SJSA1 (cell line): ENCODE measurements at places on chromosomes 6 and 20. TPM values are rescaled to one million over a fixed set of nuclear protein-coding genes. Genes with fewer than 3 reads are reported as not detected.

- DNase-seq = no peak
These were observed 124.5 kb upstream of the SALL4 start for GRCh38 chr20:51926670-51927305.

- DNase-seq = no peak
These were observed 113.5 kb downstream of the FAXC start for GRCh38 chr6:99236010-99236409.

The EFCAB8 gene
- 0.06 and 0.08 TPM in 2 replicates for total RNA-seq

DNA sequence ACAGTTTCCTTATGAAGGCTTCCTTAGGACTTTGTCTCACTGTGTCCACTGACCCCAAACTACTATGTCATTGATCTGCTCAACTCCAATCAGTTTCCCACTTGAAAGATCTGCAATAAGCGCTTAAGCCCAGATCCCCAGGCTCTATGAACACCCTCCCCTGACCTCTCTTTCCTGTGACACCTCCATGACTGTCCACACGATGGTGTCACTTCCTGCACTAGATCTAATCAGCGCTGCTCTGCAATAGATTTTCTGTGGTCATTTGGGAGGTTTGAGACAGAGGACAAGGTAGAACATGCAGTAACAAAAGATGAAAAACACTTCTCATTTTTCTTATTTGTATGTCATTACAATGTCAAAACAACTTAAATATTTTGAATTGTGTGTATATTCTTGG is 304.6 kb upstream of the AGPAT4 start:
- no peak for DNase-seq

DNA sequence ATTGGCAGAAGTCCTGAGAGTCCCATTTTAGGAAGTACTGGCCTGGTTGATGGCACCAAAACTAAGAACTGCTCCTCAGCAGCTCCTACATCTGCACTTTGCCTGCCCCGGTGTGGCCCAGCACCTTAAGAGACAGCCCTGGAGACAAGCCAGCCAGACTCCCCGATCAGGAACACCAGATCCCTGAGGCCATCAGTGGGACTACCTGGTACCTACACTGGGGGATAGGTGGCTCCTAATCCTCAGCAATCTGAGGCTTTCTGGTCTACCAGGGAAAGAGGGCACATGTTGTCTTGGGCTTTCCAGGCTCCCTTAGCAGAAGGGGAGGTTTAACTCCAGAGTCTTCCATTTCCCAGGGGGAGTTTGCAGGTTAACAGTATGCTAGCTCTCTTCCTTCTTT is at the start of gene WFDC6:
Gene WFDC6, minus strand, starts transcription at position 101 of the 400 bp plus-strand sequence. Its CDS starts 75 bp downstream, at position 26.
- DNase-seq = no peak

GRCh38 chr6:69542494-69542893 is 254.3 kb downstream of the LMBRD1 start:
- DNase-seq = no peak

DNA sequence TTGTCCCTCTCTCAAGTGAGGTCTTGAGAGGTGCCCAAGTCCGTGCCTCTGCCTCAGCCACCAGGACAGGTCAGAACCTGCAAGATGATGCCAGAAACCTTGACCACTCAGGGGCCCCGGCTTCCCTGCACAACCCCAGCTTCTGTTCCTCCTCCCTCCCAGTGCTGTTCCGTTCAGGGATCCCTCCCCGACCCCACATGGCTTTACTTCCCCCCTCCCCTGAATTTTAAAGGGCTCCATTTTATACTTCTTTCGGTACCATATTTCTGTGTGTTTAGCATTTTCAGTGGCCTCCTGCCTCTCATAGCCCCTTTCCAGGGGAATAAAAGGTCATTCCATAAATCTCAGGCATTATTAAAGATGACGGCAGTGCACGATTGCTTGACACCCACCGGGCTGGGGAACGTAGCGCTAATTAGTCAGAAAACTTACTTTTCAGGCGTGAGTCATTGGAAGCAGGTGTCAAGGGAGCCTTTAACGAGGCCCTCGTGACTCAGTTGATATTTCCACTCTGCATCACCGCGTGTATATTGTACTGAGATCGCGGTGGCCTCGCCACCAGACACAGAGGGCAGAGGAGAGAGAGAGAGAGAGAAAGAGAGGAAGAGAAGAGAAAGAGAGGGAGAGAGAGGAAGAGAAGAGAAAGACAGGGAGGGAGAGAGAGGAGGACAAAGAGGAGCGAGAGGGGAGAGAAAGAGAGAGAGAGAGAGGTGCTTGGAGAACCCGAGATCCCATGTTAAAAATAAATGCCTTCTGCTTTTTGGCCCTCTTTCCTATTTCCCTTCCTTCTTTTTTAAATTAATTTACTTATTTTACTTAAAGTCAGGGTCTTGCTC is 21.3 kb downstream of the KCNG1 start:
- DNase-seq = no peak

- no peak for DNase-seq
These were observed 26.5 kb downstream of the PDE10A start for GRCh38 chr6:165636402-165637048.

DNA sequence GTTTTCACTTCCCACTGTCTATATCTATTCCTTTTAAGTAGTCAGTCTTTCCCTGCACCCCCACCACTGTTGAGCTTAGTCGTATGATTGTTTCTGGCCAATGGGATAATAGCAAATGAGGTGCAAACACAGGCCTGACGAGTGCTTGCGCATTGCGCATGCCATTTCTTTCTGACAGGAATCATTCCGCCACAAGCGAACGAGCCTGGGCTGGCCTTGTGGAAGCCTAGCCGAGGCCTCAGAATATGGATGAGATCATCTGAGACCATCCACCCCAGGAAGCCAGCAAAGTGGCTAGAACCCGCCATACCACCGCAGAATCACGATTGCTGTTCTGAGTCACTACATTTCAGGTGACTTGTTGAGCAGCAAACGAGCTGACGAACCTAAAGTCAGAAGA is 52.2 kb upstream of the PRL start:
- DNase-seq = no peak

The KCNG1 gene
- 17.7 and 31.0 TPM in 2 replicates for total RNA-seq

The CDH4 gene
- total RNA-seq = 0.13 TPM in 1 of 2 replicates, not detected in the other

GRCh38 chr6:107642861-107643328 is 153.0 kb downstream of the SOBP start:
- DNase-seq = no peak

The GNMT gene
- total RNA-seq = 0.58 TPM in 1 of 2 replicates, not detected in the other

The CPNE1 gene
- 122 and 162 TPM in 2 replicates for total RNA-seq

- no peak for DNase-seq
These were observed 184.8 kb downstream of the ZNF217 start for GRCh38 chr20:53408691-53409446.

The BTN1A1 gene
- total RNA-seq = not detected in 2 replicates

The TAF4 gene
- 0.38 and 7.1 TPM in 2 replicates for total RNA-seq

The DACT2 gene
- not detected in 2 replicates for total RNA-seq

The RBCK1 gene
- total RNA-seq = 78.4 and 98.8 TPM in 2 replicates

DNA sequence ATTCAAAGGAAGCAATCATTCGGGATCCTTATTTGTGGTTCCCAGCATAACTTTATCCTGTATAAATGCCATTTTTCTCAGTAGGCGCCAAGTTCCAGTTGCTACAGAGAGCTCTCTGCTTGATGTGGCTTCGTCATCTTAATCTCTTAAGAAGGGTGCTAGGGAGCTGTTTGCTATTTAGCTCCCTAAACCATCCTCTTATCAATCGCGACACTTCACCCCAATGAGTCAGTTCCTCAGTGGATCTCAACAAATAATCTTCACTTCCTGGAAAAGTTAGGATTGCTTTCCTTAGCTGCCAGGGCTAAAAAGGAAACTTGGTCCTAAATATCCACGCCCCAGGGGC is 1.3 kb upstream of the NKAIN2 start:
- no peak for DNase-seq

DNA sequence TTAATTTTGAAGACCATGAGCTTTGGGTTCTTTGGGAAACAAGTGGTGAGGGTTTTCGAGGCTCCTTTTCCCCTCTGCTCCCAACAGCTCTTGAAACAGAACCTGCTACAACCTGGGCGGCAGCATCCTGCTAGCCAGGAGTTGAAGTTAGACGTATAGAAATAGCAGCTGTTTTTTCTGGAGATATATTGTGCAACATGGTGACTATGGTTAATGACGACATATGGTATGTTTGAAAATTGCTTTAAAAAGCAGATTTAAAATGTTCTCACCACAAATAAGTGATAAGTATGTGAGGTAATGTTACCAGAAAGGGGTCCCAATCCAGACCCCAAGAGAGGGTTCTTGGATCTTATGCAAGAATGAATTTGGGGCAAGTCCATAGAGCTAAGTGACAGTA is 138.9 kb downstream of the PDE7B start:
- DNase-seq = no peak

- DNase-seq = no peak
These were observed 95.8 kb upstream of the FOXA2 start for GRCh38 chr20:22680031-22680740.

DNA sequence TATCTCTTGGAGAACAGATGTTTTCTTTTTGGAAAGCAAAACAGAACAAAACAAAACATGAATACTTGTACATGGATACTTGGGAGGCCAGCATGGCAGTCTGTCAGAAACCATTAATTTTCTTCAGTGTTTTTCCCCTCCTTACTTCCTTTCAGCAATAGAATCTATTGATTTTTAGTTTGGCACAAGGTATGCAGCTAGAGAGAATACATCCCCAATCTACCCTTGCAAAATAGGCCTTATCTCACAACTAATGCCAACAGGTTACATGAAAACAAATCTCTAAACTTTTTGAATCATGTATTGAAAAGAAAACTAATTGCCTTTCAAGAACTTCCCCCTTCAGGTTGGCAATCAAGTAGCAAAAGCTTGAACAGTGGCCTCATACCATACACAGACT is 2.8 kb downstream of the PGK2 start:
- no peak for DNase-seq

The UBE2C gene
- 187 and 249 TPM in 2 replicates for total RNA-seq

DNA sequence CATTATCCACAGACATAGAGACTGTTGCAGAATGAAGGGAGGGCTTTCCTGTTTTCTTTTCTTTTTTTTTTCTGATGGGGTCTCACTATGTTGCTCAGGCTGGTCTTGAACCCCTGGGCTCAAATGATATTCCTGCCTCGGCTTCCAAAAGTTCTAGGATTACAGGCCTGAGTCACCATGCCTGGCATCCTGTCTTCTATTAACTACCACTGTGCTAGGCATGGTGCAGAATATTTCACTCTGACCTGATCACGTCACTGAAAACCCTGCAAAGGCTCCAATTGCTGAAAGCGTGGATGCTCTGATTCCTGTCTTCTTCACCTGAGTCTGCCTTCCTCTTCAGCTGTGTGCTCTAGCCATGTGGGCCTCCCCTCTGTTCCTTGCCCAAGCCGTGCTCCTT is 8.5 kb upstream of the DNMT3B start:
- no peak for DNase-seq

GRCh38 chr6:131381052-131381708 is 191.8 kb upstream of the ARG1 start:
- no peak for DNase-seq

- peak; percentile 71 for DNase-seq
These were observed 26.8 kb downstream of the C6orf89 start for GRCh38 chr6:36912586-36912985.
